ENCODE measurements at places on chromosomes 12 and 14.

DNA sequence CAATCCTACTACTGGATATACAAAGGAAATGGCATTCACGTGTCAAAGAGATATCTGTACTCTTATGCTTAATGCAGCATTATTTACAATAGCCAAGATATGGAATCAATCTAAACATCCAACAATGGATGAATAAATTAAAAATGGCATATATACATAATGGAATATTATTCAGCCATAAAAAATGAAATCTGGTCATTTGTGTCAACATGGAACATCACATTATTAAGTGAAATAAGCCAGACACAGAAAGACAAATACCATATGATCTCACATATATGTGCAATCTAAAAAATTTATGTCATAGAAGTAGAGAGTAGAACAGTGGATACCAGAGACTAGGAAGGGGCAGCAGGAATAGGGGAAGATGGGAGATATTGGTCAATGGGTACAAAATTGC is 228.8 kb upstream of the TBX3 start:
- DNase-seq: no peak

DNA sequence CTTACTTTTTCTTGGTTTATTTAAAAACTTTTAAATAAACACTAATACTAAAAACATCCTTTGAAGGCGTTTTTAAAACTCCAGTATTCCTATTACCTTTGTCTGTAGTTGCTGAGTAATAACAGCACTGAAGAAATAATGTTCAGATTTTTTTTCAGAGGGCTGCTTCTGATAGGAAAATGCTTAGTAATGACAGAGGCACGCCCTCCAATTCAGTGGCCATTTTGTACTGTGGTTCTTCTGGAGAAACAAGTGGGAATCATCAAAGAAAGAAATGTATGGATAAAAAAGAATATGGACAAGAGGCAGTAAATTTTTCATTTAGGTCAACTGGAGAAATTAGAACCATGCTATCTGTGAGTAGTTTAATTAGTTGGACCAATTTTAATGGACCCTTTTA is 13.6 kb downstream of the VEZT start:
- no peak for DNase-seq

DNA sequence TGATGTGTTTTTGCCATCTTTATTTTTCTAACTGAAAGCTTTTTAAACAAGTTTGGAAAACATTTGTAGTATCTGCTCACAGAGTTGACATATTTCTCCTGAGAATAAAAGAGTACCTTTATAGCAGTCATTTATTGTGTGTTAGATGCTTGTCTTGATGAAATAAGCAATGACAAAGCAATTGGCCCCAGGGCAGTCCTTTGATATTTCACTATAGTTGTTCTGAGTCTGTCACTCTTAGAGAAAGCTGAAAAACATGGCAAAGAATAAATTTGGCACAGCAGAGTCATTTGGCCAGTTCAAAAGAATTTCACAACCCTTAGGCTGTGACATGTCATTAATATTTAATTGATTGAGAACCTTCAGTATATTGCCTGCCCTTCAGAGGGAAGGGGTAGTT is 166.2 kb downstream of the PTPRO start:
- no peak for DNase-seq

GRCh38 chr12:113228394-113229028 is 7.2 kb downstream of the TPCN1 start:
- DNase-seq: no peak

DNA sequence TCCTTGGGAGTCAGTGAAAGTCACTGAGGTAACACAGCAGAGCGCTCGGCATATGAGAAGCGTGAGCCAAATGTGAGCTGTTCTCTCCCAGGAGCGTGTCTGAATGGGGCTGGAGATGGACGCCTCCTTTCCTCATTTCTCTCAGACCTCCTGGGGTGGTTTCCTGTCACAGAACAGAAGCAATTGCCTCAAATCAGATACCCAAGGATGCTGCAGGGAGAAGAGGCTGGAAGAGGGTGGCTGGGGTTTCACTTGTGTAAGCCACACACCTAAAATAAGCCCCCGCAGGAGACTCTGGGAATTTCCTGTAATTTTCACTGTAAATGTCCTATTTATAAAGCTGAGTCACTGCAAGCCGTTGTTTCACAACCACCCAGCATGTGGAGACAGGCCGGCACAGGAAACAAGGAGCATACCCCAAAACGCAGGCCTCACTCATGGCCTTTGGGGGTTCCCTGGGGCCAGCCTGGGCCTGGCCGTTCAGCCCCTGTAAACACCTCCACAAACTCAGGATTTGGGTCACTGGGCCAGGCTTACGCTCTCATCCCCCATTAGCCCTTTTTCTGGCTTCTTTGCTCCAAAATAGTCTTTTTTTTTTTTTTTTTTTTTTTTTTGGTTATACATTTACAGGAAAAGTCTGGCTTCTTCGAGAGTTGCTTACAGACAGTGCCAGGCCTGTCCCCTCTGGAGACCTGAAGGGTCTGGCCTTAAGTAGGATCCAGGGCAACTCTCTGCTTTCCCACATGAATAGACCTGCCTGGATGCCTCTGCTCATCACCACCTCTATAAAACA is 55.3 kb downstream of the VCPKMT start:
- DNase-seq: peak; percentile 54

DNA sequence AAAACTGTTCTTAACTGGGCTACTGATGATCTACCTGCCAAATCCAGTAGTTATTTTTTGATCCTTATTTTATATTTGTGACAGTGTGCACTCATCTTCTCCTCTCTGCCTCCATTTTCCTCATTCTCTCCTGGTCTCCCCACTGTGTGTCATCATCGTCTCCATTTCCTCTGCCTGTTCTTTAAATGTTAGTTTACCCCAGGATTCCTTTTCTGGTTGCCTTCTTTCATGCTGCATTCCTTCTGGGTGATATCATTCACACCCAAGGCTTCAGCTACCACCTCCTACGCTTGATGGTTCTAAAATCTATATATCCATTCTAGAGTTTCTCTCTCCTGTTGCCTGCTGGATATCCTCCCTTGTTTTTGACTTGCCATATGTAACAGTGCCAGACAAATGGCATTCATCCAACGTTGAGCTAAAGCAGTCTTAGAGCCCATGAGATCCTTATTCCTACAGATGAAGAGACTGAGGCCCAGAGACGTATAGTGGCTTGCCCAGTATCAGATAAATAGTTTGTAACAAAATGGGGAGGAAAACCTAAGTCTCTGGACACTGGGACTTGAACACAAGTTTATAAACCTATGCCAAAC is 109.5 kb downstream of the DIP2B start:
- no peak for DNase-seq

- DNase-seq: no peak
These were observed 13.1 kb downstream of the TEDC1 start for GRCh38 chr14:105503935-105504692.

Measured in NCI-H2081 (cell line).